Stimulated activated CD8-positive, alpha-beta memory T cell treated with anti-CD3 and anti-CD28 coated beads, Interleukin-4, amount 100 ng/mL, for 48 hours (primary cell): ENCODE measurements at places on chromosomes 5 and 9.
A peak's percentile ranks its signal among the peaks of the same experiment; 100 is the strongest.

- no peak for DNase-seq
Measured at GRCh38 chr5:1565737-1566734, 42.3 kb upstream of the LPCAT1 start.

GRCh38 chr9:109568568-109569210, 70.6 kb upstream of the PTPN3 start:
- no peak for DNase-seq

DNA sequence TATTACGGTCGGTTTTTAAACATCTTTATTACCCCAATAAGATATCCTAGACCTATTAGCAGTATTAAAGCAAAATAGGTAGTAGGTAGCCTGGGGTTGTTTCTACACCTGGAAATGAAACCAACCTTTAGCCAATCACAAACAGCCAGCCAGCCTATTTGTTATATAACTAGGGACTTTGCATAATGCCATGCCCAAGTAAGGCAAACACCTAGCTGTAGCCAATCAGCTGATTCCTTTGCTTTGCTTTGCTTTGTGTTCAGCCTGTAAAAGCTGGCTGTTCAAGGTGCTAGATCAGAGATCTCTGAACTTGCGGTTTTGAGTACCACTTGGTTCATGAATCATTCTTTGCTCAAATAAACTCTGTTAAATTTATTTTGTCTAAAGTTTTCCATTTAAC, 46.5 kb upstream of the SETD9 start:
- DNase-seq: no peak

DNA sequence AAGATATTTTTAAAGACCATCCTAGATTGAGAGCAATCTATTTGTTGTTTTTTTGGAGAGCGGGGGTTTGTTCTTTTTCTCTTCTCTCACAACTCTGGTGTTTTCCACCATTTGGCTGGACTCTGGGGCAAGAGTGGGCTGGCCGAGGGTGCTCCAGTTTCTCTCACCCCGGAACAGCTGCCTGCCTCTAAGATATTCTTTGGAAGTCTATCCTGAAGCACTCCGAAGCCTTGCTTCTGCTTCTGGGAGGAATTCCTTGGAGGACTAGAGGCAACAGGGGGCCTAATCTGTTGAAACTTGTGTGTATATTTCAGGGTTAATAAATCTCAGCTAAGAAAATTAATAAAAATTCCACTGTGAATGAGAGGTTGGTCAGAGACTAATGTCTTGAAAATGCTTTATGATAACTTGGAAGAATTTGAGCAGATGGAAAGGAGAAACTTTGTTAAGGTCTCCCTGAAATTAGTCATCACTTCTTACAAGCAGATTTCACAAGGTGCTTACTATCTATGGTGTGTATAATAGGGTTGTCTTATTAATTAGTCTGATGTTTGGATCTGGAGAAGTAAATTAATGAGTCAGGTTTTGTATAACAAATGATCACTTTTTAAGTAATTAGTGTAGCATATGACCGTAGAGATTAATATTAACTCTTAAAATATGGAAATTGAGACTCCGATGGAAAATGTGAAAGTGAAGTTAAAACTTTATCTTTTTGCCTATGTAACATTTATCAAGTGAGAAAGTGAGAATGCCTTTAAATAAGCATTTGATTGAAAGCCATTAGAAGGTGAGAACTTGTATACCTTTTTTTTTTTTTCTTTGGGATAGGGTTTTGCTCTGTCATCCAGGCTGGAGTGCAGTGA, 4.0 kb downstream of the MAN2A1 start:
- no peak for DNase-seq

DNA sequence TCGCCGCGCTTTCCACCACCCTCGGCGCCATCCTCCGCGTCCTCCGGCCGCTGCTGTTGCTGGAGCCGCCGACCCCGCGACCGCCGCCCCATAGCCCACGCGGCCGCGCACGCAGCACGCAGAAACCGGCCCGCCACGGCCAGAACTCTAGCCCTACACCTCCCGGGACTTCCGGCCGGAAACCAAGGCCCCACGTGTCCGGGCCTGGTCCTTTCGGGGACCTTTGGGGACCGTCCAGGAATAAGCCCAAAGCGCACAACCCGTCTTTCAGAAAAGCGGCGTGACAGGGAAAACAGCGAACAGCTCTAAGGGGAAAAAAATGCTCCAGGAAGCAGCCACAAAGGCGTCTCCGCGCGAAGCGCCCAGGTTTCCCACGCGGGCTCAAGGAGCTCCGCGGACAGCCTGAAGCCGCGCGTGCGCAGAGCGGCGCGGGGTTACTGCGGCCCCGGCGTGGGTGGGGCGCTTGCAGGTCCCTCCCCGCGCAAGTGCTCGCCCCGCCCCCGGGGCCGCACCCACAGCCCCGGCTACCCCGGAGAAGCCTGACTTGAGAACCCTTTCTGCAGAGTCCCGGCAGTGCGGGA, at the start of the genes NSUN2 and SRD5A1:
TSS of gene NSUN2 (minus strand) at position 157 of the 581 bp plus-strand sequence. CDS start at position 92, 65 bp downstream.
TSS of gene SRD5A1 (plus strand) at position 553 of the 581 bp plus-strand sequence. CDS start 137 bp downstream, outside the sequence.
- DNase-seq: peak; percentile 93

- DNase-seq: no peak
Measured at GRCh38 chr5:143741421-143741820, 70.5 kb upstream of the HMHB1 start.

GRCh38 chr5:43608406-43608805, 5.4 kb downstream of the NNT start:
- DNase-seq: no peak

GRCh38 chr9:16559418-16560188, 310.9 kb downstream of the BNC2 start:
- DNase-seq: no peak

DNA sequence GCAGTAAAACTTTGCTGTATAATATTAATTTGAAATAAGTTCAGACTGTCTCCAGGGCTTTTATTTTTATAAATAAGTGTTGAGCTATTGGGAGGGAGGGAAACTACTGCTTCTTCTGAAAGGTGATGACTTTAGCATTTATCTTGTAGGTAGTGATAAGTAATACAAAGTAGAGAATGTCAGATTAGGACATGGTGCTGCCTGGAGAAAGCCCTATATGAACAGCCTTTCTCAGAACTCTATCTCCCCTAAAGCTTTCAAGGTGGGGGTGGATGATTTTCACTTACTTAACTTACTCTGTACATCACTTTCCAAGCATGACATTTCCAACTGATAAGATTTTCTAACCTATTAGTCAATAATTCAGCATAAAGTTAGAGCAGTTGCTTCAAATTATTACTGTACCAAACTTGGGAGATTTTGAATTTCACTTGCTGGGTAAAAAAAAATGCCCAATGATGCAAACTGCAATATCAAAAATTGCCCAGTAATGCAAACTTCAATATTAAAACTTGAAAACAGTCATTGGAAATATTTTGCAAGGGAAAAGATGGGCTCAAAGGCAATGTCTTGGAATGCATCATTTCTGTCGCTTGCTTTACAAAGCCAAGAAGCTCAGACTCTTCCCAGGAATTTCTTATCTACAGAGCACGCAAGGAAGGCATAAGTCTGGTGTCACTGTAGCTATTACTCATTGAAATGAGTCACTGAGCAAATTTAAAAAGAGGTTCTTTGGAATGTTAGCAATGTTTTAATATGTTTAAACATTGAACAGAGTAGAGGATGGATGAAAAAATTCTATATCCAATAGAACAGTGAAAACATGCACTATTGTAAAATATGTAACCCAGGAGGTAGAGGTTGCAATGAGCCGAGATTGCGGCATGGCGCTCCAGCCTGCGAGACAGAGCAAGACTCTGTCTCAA, 569.5 kb downstream of the PSAT1 start:
- DNase-seq: no peak

DNA sequence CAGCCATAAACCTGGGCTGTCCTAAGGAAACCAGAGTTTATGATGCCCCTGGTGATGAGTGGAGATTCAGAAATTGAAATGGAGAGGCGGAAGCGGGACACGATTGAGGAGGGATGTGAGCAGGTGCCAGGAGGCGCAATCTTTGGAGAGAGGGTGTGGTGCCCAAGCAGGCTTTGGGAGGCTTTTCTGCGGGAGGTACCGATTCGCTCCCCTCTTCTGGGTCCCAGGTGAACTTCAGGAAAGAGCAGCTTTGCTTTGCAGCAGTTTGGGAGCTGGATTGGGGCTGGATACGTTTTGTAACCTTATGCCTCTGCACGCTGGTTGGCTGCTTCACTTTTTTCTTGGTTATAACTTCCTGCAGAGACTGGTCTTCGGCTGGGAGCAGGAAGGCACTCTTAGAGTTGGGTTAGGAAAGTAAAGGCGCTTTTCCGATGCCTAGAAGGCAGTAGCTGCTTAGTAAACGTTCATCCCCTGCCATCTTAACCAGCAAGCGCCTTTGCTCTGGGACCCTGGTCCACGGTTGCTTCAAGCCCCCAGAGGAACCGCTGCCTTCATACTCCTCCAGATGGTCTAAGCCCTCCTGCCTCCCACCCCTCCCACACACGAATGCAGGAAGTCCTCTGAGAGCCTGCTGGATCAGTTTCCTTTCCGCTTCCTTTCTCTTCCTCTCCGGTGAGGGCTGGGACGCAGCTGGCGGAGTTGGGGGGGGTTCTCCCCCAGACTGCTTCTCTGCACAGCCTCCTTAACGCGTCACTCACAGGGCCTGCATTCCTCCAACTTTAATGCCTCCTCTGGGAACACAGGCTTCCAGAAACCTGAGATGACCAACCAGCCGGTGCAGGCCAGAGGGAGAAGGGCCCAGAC, 15.2 kb upstream of the NEK6 start:
- DNase-seq: no peak

GRCh38 chr9:129160712-129161533, 17.1 kb downstream of the IER5L start:
- DNase-seq: no peak

- no peak for DNase-seq
Measured at GRCh38 chr5:67432606-67433005, 236.0 kb upstream of the CD180 start.

DNA sequence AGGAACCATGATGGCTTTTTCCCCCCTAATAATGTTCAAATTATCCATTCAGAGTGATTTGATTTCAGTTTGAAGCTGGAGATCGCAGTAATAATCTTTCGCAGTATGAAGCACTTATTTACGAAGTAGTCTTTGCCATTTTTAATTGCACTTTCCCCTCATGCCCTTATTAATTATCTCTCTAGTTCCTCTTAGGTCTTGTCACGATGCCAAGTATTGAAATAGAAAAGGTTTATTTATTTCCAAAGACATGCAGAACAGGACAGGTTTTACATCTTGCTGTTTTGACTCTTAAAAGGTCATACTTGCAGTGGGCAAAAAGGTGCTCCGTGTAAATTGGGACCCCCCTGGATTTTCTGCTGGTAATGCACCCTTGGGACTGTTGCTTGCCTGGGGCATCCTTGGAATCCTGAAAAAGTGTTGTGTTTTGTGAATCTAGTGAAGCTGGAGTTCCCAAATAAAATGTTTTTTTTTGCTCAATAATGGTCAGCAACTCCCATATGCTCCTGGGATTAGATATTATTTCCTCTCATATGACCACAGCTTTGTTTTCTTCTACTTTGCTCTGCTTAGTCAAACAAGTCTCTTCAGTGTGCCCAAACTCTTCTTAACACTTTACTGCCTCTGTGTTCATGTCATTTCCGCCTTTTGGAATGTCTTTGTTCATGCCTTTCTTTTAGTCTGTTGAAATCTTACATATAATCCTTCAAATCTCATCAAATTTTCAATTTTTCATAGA, 278.3 kb downstream of the TMEM38B start:
- no peak for DNase-seq

GRCh38 chr5:149489605-149490037, 61.6 kb downstream of the CSNK1A1 start:
- DNase-seq: no peak

- DNase-seq: no peak
Measured at GRCh38 chr5:119358901-119359603, 3.2 kb downstream of the TNFAIP8 start.

- no peak for DNase-seq
Measured at GRCh38 chr5:116137544-116138378, 52.9 kb downstream of the COMMD10 start.

- DNase-seq: no peak
Measured at GRCh38 chr5:127922603-127923002, 161.0 kb upstream of the SLC12A2 start.

- no peak for DNase-seq
Measured at GRCh38 chr9:72843520-72844439, 109.1 kb downstream of the ALDH1A1 start.

DNA sequence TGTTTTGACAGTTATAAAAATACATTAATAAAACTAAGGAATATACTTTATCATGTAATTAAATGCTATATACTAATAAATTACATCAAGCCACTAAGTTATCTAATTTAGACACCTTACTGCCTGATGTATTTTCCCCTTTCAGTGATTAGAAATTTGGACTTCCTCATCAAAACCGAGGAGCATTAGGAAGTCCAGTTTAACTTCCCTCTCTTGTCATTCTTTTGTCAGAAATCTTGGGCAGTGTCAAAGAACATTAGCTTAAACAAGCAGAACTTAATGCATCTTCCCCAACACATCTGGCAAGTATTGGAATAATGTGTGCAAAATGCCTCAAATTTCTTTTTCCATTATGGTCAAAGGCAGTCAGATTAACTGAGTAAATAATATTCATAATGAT, 81.6 kb downstream of the PLPP1 start:
- DNase-seq: no peak

GRCh38 chr5:153520952-153521351, 30.5 kb downstream of the GRIA1 start:
- no peak for DNase-seq

DNA sequence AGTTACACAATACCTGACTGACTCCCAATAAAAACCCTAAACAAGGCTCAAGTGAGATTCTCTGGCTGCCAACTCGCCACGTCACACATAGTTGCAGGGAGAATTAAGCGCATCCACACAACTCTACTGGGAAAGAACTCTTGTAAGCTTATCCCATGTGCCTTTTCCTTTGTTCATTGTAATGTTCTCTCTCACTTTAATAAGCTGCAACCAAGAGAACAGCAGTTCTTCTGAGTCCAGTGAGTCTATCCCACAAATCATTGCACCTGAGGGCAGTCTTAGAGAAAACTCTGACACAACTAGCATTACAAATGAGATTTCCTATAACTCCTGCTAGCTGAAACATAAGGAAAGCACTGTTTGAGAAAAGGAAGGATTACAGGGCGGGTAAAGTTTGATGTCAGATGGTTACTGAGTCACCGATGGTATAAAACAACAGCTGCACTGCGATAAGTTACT, 27.4 kb downstream of the CENPK start:
- DNase-seq: no peak

DNA sequence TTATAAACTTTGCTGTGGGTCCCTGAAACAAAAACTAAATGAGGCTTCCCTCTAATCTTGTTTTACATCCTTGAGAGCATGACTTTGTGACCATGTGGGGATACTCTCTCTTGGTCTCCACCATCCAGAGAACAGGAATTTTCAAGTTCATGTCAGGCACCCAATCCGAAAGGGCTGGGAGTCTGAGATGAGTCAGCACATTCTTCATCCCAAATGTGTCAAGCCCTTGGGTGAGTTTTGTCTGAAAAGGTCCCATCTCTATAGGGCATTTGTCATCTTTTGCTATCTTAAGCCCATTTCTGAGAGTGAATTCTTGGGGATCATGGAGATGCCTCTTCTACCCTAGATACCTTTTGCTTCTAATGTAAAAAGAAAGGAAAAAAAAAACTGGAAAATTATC, 26.9 kb upstream of the RAPGEF6 start:
- DNase-seq: no peak

DNA sequence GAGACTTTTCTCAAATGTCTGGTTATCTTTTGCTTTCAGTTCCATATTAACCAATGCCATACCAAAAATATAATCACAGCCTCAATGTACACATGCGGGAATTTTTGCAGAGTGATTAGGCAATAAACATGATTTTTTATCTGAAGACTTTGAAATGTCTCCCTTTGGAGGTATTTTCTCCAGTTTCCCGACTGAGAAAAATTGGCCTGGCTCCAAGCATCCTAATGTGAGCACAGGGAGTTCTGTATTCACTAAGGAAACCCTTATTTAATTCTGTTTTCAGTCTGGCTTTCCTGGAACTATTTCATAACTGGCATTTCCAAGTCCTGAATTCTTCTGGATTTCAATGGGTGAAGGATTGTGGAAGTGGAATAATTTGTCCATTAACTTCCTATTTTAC, 8.5 kb downstream of the HCN1 start:
- no peak for DNase-seq
